Colonic mucosa (tissue), 4 donors: ENCODE measurements at places on chromosomes 1 and 21.
A peak's percentile ranks its signal among the peaks of the same experiment; 100 is the strongest.

DNA sequence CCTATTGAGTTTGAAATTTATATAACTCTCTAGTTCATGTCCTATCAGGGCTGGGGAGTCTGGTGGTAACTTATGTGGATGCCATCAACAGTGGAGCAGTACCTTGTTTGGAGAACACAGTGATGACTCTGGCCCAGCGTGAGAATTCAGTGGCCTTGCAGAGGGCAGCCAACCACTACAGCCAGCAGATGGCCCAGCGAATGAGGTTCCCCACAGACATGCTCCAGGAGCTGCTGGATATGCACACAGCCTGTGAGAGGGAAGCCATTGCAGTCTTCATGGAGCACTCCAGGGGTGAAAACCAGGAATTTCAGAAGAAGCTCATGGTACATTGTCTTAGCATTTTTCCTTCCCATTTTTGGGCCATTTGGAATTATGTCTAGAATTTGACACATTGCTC is 32.0 kb upstream of the GBP6 start:
- DNase-seq = no peak

DNA sequence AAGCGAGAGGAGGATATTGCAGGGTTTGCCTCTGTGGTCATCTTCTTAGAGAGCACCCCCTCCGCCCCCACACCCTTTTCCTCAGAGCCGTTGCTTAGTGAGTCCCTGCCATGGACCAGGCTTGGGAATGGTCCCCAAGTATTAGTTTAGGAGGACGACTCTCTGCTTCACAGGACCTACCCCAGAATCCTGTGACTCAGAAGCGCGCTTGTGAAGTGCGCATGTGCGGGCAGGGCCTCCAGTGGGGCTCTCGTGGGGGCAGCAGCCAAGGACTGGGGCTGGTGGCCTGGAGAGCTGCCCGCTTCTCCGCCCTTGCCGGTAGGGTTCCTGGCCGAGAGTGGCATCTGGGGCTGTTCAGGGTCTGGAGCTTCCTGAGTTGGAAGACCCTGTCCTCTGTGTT is 37.3 kb upstream of the HMGN1 start:
- DNase-seq = peak; percentile 33

DNA sequence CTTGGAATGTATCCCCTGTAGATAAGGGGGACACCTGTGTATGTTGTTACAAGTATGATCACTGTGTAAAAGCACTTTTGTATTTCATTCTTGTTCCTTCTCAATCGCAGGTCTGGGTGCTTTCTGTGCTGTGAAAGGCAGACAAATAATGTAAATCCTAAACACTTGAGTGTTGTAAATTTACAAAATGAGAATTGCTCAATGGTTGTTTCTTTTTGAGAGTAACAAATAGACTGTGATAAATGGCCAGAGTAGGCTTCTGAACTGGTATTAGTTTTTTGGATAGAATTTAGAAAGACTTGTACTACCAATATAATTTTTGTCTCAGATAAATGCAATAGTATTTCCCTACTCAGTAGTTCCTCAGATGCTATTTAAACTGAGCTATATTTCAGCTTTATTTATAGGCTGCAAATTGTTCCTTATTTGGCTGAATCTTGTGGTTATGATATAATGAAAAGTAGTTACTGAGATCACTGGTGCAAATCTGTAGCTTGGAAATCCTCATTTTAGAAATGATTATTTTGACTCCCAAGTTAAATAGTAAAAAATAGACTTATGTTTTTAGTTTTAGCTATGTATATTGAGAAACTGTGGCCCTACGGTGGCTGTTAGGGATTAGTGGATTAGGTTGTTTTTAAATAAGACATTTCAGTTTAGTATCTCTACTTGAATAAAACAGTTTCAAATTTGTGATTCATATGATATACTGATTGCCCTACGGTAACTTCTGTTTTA is 9.2 kb downstream of the BACH1 start:
- DNase-seq = no peak

DNA sequence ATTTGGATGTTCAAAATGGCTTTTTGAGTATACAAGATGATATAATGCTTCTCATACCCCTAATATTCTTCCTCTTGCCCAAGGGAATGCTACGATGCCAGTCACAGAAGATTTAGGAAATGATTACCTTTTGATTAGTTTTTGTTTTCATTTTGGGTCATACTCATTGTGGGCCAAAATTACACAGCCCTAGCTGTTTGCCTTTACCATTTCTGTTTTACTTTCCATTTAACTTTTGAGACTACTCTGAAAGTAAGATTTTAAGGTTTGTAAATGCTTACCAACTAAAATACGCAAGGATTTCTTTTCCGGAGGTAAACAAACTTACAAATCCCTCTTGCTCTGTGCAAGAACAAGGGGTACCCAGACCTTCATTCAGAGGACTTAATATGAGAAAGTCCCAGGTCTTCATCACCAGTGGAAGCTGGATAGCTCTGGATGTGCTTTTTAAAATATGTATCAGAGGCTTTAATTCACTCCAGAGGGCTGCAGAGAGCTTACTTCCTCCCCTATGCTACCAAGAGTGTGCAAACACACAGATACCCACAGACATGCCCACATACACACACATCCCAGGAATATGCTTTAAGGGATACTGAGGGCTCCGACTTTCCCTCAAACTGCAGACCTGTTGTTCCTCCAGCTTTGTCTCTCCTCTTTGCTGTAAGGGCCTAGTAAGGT is 631.4 kb downstream of the SMYD3 start:
- DNase-seq = no peak

GRCh38 chr1:94325377-94326302 is 88.3 kb upstream of the ARHGAP29 start:
- DNase-seq = no peak

GRCh38 chr1:203306965-203307541 is 1.7 kb downstream of the BTG2 start:
- peak; percentile 56 for DNase-seq

- no peak for DNase-seq
These were observed 100.3 kb downstream of the GRIK3 start for GRCh38 chr1:36934061-36934460.

DNA sequence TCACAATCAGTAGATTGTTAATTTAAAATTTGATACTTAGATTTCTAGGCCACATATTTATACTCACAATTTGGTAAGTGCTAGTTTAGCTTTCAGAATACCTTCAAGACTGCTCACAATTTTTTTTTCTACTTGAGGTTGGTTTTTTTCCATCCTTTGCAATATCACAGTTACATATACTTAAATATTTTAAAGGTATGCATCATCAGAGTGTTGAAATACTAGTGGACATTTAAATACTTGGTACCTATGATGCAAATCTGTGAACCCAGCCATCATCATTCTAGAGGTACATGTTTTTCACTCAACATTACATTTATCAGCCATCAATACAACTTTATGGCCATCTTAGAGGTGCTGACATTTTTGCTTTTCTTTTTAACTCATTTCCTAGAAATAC is 6.2 kb upstream of the LRRC40 start:
- no peak for DNase-seq

DNA sequence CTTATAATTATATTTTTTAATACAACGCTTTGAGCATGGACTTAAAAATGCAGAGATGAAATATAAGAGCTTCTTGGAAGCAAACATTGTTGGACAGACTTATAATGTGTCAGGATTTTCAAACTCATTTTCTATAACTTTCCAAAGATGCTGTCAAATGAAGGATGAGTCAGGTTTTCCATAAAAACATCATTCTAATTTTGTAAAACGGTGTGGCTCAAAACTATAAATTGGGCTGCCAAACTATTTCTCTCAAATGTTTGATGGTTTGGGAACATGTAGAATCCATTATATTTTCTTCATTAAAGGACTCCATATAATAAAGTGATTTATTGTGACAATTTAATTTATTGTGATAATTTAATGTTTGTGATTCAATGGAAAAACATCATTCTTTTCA is 511.2 kb downstream of the USP25 start:
- DNase-seq = no peak

DNA sequence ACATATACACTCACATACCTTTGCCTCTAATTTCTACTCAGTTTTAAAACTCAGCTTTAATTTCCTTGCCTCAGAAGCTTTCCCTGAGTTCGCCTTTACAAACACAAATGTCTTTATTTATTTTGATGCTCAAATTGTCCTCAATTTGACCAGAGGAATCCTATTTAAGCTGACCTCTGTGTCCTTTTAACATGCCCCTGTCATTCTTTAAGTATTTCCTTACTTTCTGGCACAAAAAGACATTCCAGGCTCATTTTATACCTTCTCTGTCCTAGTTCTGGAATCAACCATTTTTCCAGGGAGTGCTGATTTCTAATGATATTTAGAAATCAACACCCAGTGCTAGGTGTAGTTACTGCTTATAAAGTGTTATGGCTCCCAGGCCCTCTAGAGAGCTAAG is 82.5 kb downstream of the OSBPL9 start:
- no peak for DNase-seq

DNA sequence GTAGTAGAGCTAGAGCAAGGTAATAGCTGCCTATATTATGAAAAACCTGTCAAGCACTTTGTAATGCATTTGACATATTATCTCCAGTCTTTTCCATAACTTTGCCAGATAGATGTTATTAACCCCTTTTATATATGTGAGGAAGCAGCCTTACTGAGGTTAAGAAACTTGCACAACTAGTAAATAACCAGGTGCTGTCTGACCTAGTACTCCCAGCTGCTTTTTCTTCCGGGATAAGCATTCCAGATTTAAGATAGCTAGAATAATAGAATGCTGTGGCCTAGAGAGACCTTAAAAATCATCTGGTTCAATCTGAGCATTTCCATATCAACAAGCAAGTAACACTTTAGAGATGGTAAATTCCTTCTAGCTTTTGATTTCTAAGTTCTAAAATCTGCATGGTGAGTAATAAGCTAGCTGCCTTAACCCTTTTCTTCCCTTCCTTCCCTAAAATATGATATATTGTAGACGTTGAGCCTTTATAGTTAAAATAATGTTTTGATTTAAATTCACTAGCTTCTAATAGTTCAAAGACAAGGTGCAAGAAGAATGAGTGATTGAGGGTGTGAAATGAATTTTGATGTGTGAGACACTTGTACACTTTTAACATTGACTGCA is 1.8 kb downstream of the SH3GLB1 start:
- DNase-seq = no peak

- DNase-seq = no peak
These were observed at the start of gene FCMR for GRCh38 chr1:206921772-206922265. TSS of gene FCMR (minus strand) at chr1:206921941. CDS start at chr1:206921854, 87 bp downstream.

DNA sequence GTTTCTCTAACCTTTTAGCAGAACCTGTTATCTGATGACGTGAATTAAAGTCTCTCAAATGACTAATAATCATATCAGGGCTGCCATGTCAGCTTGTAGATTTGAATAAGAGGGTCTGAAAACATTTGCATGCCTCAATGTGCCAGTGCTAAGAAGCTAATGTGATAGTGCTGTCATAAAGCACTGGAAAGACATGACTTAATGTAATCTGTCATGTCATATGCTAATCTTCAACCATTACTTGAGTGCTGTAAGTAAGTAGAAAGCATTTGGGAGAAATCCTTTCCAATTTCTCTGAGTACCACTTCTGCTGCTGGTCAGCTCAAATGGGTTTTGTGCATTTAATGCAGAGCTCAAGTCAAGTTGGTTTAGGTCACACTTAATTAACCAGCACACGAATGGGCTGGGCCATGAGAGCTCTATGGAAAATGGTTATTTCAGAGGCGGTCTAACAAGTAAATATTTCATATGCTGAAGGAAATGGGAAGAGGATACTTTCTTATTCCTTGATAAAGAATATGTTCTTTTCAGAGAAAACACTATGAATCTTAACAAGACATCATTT is 609.2 kb downstream of the LMO4 start:
- DNase-seq = no peak

- DNase-seq = no peak
These were observed 2.9 kb downstream of the LAMC1 start for GRCh38 chr1:183025782-183026774.

DNA sequence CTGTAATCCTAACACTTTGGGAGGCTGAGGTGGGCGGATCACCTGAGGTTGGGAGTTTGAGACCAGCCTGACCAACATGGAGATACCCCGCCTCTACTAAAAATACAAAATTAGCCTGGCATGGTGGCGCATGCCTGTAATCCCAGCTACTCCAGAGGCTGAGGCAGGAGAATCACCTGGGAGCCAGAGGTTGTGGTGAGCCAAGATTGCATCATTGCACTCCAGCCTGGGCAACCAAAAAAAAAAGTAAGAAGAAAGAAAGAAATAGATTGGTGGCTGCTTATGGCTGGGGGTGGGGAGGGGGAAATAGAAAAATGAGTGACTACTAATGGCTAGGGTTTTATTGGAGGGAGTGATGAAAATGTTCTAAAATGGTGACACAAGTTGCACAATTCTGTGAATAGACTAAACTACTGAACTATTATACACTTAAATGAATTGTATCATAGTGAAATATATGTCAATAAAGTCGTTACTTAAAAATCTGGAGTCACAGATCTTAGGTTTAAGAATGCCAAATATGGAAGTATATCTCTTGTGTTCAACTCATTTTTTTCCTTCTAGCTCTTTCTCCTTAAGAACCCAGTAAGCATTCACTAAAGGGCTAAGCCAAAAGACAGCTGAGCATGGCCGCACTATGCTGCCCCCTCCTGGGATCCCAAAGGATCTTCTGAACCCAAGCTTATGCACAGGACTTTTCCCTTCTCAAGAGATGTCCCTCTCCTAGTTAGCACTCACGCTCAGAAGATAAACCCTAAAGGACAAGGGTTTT is 3.2 kb upstream of the NPL start:
- DNase-seq = peak; percentile 54

- no peak for DNase-seq
These were observed 766 bp downstream of the RAP1GAP start for GRCh38 chr1:21668232-21668950.

DNA sequence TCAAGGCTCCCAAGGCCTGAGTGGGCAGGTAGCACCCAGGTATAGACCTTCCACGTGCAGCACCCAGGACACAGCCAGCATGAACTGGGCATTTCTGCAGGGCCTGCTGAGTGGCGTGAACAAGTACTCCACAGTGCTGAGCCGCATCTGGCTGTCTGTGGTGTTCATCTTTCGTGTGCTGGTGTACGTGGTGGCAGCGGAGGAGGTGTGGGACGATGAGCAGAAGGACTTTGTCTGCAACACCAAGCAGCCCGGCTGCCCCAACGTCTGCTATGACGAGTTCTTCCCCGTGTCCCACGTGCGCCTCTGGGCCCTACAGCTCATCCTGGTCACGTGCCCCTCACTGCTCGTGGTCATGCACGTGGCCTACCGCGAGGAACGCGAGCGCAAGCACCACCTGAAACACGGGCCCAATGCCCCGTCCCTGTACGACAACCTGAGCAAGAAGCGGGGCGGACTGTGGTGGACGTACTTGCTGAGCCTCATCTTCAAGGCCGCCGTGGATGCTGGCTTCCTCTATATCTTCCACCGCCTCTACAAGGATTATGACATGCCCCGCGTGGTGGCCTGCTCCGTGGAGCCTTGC is 1.7 kb downstream of the GJB4 start:
- no peak for DNase-seq

DNA sequence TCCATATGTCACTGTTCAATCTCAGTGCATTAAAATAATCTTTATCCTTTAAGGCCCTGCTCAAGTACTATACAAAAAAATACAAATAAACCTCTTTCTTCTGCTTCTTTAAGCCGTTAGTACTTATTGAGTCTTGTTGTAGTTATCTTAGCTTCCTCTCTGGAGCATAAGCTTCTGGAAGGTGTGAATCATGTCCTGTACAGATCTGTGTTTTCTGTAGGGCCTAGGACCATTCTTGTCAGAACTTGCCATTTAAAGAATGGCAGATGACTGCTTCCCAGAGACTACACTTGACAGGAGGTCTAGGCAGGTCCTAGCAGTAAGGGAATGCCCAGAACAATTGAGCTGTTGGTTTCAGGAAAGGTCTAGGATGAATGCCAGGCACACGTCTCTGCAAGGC is 12.9 kb downstream of the NEK7 start:
- no peak for DNase-seq
